ENCODE measurements at places on chromosomes 12 and 14.
A peak's percentile ranks its signal among the peaks of the same experiment; 100 is the strongest.

DNA sequence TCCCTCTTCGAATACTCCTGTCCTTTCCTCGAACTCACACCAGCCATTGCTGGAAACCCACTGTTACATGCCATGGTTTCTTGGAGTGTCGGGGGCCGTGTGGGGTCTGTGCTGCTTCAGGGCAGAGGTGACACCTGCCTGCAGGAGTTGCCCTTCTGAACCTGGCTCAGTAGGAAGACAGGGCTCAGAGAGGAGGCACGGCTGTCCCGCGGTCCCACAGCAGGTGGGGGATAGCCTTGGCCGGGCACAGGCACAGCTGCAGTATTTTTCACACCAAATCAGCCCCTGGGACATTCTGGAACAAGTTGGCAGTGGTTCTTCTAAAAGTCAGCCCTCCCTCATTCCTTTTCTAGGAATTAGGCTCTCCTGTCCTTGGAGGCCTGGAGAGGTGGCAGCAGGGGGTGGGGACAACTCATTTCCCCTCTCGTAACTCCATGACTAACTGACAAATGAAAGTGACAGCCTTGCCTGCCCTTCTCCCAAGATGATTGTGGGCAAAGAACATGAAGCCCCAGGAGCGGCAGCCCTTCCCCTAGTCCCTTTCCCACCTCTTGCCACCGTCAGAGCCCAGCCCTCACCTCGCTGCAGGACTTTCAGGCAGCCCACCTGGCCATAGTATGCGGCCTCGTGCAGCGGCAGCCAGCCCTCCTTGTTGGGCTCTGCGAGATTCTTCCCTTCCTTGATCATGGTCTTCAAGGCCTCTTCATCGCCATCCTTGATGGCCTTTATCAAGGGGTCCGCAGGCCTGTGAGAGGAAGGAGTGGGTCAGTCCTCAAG is 22.4 kb downstream of the ASB2 start:
- DNase-seq = no peak

- no peak for DNase-seq
Measured at GRCh38 chr14:99425272-99425681, 55.4 kb downstream of the SETD3 start.

DNA sequence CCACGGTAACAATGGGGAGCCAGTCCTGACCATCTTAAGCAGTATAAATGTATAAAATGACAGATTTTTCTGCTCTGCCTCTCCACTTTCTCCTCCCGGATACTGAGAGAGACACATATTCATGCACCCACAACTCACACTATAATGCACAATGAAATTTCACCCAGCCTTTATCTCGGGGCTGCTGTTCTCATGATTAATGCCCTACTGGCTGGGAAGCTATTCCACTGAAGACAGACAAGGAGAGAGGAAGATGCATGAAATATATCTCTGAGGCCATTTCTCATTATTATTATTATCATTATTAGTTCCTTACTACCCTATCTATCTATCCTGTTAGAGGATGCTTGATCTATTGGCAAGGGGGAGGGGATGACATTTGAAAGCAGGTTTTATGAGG is 501.7 kb downstream of the DIO2 start:
- no peak for DNase-seq

- DNase-seq = peak; percentile 13
Measured at GRCh38 chr12:14716848-14717444, 20.5 kb upstream of the GUCY2C start.

DNA sequence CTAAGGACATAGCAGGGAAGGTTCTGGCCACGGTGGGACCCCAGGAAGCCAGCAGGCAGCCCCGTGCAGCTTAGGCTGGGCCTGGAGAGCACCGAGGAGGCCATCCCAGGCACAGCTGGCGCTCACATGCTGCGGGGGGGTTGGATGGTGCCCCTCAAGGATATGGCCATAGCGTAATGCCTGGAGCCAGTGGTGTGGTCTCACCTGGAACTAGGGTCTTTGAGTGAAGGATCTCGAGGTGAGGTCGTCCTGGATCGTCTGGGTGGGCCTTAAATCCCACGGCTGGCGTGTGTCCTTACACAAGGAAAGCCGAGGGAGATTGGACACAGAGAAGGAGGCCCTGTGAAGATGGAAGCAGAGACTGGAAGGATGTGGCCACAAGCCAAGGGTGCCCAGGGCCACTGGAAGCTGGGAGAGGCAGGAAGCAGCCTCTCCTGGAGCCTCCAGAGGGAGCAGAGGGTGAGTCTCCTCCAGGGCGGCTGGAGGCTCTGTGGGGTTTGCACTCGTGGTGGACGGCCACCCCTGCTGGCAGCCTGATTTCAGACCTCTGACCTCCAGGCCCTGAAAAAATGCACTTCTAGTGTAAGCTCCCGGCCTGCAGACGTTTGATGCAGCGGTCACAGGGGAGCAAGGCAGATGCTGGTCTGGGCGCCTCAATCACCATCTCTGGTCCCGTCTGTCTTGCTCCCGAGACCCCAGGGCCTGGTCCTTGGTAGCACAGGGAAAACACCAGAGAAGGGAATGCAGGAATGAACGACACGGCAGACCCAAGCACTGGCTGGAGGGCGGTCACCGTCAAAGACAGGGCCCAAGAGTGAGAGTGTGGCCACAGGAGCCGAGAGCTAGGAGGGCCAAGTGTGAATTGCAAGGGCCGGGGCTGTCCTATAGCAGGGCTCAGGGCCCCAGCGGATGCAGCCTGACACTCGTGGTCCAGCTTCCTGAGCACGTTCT is 218.6 kb downstream of the KIF26A start:
- no peak for DNase-seq

DNA sequence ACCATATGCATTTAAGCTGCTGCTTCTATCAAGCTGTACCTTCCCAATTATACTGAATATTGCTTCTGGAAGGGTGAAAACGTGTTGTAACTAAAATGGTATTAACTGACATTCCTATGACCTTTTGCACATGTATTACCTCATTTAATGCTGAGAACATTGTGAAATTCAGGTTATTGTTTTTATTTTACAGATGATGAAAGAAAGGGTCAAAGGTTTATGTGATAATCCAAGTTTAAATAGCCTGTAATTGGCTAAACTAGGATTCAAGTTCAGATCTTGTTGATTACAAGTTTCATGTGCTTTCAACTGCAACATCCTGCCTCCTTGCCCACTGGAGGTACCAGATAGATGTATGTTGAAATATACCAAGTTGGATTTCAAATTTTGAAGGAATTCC is 433.3 kb upstream of the PRICKLE1 start:
- DNase-seq = no peak

GRCh38 chr12:128724468-128725046 is 99.2 kb downstream of the SLC15A4 start:
- DNase-seq = no peak

DNA sequence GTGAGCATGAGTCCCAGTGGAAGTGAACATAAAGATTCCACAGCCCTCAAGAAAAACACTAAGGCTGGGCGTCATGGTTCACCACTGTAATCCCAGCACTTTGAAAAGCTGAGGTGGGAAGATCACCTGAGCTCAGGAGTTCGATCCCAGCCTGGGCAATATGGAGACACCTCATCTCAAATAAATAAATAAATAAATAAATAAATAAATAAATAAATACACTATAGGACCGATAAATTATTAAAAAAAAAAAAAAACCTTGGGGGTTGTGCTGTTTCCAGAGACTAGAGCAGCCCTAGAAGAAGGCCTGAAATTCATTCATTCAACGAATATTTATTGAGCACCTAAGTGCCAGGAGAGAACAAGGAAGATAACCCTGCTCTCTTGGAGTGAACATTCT is 1.5 kb upstream of the KANSL2 start:
- no peak for DNase-seq

GRCh38 chr12:33718631-33719030 is 279.0 kb upstream of the SYT10 start:
- DNase-seq = no peak

DNA sequence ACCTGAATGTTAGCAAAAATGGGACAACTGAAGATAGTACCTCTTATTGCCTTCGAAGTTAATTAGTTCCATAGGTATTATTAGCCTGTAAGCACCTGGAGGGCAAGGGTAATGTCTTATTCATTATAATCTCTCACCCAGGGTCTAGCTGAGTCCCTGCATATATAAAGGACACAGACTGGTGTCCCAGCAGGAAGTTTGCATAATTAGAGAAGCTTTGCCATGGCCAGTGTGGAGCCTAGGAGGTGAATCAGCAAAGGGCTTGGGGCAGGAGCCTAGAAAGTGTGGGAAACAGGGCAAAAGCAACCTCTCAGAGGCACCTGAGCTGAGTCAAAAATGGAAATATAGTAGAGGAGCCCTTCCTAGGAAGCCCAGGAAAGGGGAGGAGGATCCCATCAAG is 120.4 kb downstream of the NEDD1 start:
- no peak for DNase-seq

- DNase-seq = no peak
Measured at GRCh38 chr12:55979069-55979468, 5.2 kb downstream of the RAB5B start.

DNA sequence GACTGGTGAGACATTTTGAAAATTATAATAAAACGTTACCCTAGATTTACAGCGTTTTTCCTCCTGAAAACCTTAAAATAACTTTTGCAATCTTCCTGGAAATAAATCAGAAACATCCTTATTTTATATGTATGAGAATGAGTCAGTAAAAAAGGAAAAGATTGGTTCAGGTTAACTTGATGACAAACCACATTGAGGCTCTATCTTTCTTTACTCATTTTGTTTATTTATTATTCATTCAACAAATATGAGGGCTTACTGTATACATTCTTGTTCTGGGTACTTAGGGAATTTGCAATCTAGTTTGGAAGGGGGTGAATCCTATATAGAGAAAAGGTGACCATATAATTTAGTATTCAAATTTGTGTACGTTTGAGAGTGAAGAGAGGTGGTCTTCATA is 156.6 kb downstream of the UNC79 start:
- DNase-seq = no peak
